GM18507 (cell line): ENCODE measurements at places on chromosomes 5 and 9.

DNA sequence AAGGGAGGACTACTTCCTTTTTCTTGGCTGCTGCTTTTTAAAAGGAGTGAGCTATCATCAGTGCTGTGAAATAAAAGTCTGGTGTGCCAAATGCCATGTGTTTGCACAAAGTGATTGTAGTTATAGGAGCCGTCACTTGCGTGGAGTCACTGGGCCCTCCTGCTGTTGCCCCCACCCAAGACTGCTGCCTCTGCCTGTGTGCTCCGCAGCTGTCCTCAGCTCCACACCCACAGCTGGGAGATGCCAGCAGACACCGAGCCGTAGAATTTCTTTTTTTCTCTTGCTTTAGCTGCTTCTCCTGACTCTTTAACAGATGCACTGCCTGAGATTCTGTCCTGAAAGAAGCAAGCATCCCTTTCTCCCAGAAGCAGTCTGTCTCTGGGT is 9.8 kb upstream of the GLE1 start:
- no peak for DNase-seq

DNA sequence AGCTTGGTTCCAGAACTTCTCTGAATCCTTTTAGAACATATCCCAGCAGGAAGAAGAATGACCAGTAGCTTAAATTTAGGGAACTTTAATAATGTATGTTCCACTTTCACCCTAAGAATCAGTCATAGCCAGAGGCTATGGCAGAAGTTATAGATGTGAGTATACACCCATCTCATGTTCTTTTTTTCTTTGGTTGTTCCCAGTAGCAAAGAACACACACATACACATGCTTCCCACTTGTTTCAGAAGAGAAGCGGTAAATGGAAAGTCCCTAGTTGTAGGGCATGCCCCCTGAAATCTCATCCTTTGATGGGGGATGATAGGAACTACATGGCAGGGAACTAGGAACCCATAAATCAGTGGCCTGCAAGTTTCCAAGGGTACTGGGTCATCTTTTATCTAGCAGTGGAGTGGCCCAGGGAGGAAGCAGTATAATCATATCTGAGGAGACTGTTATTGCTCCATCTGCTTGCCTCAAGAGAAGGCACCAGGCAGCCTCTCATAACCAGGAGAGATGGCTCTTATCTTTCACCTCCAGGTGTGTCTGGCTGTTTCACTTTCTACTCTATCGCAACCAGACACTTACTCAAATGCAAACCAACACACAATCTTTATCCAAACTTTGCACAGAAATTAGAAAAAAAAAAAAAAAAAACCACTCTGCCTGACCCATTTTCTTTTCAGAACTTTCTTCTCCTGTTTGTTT is 109.5 kb downstream of the SNCAIP start:
- no peak for DNase-seq

GRCh38 chr5:56481428-56482357 is 248.6 kb upstream of the ANKRD55 start:
- peak; percentile 29 for DNase-seq

- DNase-seq = no peak
Observed at GRCh38 chr5:169100735-169101075, 200.2 kb downstream of the SLIT3 start.

GRCh38 chr9:106307670-106308069 is 555.3 kb upstream of the ZNF462 start:
- no peak for DNase-seq

- DNase-seq = no peak
Observed at GRCh38 chr5:119370486-119370885, 14.7 kb downstream of the TNFAIP8 start.

GRCh38 chr9:130027533-130028365 is 15.2 kb downstream of the FNBP1 start:
- DNase-seq = no peak

- no peak for DNase-seq
Observed at GRCh38 chr5:167296661-167297060, 994.8 kb upstream of the WWC1 start.

DNA sequence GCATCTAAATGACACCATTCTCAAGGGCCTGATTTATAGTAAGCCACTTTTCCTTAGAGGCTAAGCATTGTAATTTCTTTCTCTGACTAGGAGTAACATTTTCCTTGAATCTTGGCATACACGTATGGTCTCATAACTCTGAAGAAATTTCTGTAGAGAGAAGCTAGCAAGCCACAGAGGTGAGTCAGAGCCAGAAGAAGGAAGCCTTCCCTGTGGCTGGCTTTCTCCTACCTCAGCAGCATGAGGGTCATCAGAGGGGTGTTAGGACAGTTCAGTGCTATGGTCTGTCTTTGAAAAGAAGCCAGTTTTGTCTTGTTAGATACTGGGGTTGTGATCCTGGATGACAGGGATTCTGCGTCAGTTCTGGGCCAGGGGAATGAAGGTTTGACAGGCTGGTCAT is 3.2 kb downstream of the SNX30 start:
- DNase-seq = no peak

DNA sequence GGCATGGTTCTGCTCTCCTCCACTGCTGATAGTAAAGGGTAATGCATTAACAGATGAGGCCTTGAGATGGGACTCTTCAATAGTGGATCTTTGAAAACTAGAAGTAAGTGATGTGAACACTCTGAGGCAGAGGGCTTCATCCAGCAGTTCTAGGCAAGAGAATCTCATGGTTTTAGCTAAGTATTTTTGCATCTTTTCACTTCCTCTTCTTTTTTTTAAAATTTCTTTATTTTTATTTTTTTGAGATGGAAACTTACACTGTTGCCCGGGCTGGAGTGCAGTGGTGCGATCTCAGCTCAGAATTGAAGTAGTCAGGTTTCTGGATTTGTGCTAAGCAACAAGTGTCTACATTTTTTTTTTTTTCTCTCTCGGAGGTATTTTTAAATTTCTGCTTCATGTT is 101.9 kb downstream of the MTRR start:
- DNase-seq = no peak

- no peak for DNase-seq
Observed at GRCh38 chr9:91164724-91165520, 196.8 kb downstream of the AUH start.

- DNase-seq = no peak
Observed at GRCh38 chr5:143692342-143692741, 119.6 kb upstream of the HMHB1 start.

DNA sequence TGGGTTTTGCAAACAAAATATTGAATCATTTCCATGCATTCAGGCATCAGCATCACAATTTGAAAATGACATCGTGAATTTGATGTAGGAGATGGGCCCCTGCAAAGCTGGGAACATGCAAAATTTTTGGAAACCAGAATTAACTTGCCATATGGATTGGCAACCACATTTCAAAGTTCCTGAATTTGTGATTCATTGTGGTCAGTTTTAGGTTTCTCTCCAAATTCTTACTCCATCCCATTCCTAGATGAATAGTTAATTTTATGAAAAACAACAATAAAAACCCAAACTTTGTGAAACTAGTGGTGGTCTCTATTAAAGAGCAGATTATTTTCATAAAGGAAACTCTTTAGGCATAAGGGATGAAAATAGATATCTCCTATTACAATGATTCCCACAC is 107.8 kb upstream of the SLIT3 start:
- DNase-seq = no peak

- DNase-seq = no peak
Observed at GRCh38 chr9:71683598-71684235, 84.6 kb downstream of the CEMIP2 start.
